AG20443 (cell line): ENCODE measurements at places on chromosomes 4 and X.

DNA sequence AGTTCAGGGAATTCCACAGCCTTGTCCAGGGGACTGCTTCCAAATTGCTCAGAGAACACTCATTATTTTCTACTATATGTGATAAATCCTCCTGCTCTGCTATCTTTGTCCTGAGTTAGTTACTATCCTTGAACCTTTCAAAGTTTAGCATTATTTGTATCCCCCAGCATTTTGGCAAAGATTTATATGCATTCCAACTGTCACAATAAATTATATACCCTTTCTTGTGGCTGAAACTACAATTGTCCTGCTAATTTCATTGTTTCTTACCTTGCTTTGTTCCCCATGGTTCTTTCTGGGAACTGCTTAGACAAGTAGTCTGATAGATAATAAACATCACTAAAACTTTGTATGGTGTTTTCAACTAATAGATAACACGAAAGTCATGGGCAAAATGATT is 40.5 kb downstream of the TECRL start:
- no peak for DNase-seq

DNA sequence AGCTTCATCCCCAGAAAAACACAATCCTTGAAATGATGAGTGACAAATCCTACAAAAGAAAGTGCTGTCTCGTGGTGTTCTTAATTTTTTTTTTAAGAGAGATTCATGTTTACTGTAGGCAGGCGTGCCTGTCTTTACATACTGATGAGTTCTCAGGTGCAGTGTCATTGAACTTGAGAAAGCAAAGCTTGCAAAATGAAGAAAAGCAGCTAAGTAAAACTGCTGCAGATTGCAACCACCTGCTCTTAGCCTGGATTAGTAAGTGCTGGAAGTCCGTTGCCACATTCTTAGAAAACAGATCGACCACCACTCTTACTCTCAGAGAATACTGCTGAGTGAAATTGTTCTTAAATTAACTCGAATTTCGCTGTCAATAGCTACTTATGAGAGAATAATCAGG is 854.6 kb downstream of the TRIML1 start:
- DNase-seq: no peak

GRCh38 chr4:40586034-40586433 is 43.6 kb downstream of the RBM47 start:
- DNase-seq: no peak

DNA sequence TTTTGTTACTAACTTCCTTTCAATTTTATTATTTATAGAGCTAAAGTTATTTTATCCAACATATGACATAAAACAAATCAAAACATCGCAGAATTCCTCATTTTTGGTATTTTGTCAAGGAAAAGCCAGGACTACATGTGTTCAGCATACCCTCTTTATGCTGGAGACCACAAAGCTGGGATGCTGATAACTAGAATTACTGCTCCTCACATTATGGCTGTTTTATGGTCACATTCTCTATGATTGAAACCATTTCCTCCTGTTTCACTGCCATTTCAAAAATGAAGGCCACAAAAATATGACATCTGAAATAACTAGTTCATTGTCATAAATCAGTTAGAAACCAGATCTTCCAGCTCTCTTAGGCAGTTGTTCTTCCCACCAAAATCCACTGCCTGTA is 41.7 kb downstream of the KLHL34 start:
- DNase-seq: no peak

- no peak for DNase-seq
These were observed 184.4 kb downstream of the PCDH7 start for GRCh38 chr4:30904588-30904987.

DNA sequence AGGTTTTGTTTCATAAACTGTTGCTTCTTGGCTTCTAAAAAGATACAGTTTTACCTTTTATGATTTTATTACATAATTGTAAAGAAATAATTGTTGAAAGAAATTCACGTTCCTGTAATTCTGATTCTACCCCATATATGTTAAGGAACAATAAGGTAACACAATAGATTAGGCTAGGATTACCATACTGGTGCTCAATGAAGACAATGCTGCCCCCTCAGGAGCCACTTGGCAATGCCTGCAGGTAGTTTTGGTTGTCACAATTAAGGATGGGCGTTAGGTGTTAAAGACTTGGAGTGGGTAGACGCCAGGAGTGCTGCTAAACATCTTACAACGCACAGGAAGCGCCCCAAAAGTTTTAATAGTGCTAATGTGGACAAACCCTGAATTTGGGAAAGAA is 133.2 kb downstream of the NLGN4X start:
- no peak for DNase-seq

DNA sequence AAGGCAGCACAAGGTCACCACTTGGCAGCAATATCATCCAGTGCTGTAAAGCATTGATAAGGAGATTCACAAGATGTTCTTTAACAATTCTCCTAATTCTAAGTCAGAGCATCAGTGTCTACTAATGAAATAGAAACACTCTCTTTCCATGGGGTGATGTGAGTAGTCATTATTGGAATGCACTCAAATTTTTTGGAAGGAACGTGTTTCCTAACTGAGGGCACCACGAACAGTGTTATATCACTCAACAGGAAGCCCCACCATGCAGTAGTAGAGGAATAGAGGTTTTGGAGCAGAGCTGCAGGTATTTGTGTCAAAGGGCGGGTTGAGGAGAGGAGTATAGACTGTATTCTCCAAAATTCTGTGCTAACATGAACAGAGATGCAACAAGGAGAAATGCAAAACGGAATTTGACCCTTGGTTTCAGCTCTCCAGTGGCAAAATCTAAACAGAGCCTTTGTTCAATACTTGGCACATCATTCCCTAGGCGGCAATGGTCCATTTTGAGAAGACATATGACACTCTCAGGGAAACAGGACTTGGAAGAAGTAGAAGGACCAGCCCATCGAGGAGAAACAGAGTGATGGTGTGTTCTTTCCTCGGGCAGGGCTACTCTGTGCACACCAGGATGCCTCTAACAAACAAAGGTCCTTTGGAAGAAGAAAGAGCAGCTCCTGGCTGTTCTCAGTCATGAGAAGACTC is 98.9 kb downstream of the CPEB2 start:
- DNase-seq: peak; percentile 55

- DNase-seq: no peak
These were observed 287.7 kb upstream of the MAD2L1 start for GRCh38 chr4:120354381-120354780.

DNA sequence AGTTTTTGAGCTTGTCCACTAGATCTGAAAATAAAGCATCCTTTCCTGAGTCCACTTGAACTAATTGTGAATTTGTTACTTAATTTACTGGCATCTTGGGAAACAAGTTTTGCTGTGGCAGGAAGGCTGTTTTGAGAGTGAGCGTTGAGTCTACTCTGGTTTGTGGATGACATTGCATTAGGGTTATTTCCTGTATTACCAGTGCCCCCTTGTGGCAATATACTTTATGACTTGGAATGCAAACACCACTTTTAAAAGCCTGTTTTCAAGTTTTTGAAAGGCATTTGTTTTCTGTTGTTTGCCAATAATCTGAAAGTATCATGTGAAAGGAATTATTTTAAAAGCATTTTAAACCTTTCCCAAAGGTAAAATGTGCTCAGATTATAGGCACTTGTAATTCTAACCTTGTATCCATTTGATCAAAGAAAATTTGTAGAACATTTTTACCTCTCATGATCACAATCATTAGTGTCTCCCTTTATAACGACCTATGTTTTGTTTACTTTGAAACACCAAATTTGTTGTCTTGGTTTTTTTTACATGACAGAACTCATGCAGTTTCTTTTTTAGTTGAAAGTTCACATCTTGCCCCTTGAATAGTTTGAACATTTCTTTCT is 18.0 kb upstream of the CYP2U1 start:
- peak; percentile 63 for DNase-seq

DNA sequence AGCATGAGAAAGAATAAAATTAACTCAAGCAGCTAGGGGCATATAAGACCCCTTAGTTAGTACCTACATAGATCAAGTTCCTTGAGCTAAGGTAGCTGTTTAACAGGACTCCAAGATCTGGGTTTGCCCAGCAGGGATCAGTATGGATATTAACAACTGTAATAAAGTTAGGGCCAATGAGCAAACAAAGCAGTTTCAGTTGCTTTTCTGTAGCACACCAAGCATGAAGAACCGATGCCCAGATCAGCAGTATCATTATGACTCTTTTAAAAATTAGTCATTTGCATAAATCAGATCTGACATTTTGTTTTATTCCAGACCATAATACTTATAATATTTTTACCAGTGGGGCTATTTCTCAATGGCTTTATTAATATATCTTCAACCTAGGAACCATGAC is 80.9 kb downstream of the C4orf33 start:
- DNase-seq: no peak

GRCh38 chrX:93695981-93696380 is 22.0 kb downstream of the FAM133A start:
- DNase-seq: no peak

GRCh38 chrX:55489314-55490009 is at the start of gene USP51:
USP51 (minus strand) TSS chrX:55489848; CDS start chrX:55488939, 909 bp downstream.
- peak; percentile 41 for DNase-seq

DNA sequence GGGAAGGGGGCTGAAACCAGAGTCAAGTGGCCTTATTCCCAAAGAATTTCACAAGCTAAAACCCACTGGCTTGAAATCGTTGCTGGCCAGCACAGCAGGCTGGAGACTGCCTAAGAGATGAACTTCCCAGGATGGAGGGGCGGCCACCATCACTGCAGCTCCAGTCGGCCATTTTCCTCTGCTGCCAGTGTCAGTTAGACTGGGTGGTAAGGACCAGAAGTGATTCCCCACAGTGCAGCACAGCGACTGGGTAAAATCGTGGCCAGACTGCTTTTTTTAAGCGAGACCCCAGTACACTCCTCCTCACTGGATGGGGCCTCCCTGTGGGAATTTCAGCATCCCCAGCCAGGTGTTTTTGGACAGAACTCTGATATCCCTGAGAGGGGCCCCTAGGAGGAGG is 428.0 kb downstream of the SPIN4 start:
- no peak for DNase-seq

DNA sequence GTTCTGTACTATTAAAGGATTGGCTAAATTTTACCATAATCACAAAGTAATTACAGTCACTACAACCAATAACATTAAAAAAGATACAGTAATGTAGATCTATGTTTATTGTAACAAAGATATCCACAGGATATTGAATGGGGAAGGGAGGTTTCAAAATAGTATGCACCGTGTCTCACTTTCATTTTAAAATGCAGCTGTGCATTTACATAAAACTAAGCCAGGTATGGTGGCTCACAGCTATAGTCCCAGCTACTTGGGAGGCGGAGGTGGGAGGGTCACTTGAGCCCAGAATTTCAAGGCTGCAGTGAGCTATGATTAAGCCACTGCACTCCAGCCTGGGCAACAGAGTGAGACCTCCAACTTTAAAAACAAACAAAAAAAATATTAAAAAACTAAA is 8.5 kb downstream of the SRP72 start:
- DNase-seq: no peak

DNA sequence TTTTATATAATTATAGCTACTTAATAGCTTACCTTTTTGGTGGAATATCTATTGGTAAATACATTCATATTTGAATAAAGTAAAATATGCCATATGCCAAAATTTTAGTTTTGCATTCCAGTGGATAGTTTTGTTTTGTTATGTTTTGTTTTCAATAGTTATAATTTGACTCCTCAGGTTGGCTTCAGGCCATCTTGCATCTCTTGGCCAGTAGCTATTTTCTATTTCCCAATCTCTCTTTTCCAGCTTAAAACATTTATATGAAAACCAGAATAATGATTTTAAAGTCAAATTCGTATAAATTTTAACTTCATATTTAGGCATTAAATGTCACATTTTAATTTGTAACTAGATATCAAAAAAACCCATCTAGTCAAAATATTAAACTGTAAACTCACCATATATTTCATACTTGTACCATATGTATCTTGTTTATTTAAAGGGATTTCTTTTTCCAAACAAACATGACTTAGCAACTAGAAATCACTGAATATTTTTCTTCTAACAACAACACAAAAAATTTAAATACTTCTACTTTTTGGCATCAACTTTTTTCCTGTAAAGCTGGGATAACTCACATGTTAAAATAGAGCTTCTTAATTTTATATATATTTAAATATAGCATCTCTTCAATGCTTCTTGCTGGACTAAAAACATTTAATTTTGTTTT is 1209.6 kb downstream of the PCDH7 start:
- DNase-seq: no peak

GRCh38 chr4:35461931-35462659 is 782.2 kb downstream of the ARAP2 start:
- DNase-seq: no peak

GRCh38 chr4:125642645-125643044 is 327.9 kb downstream of the FAT4 start:
- no peak for DNase-seq

GRCh38 chr4:68963374-68963773 is 11.8 kb upstream of the UGT2A3 start:
- no peak for DNase-seq

- no peak for DNase-seq
These were observed 34.4 kb downstream of the GLRA3 start for GRCh38 chr4:174794543-174795094.

DNA sequence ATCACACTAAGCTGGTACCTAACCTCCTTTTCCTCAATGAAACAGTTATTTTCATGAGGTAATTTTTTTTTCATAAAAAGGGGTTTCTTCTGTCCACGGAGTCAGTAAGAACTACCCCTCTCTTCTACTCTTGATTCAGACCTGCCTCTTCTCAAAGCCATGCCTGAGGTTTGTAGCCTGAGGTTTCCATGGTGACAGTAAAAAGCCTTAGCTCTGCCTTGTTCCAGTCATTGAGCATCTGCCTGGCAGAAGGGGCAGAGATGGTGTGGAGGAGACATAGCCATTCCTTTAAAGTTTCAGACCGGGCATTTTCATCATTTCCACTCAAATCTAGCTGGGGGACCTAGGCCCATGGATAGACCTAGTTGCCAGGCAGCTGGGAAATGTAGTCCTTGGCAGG is 135.5 kb downstream of the REPS2 start:
- no peak for DNase-seq

DNA sequence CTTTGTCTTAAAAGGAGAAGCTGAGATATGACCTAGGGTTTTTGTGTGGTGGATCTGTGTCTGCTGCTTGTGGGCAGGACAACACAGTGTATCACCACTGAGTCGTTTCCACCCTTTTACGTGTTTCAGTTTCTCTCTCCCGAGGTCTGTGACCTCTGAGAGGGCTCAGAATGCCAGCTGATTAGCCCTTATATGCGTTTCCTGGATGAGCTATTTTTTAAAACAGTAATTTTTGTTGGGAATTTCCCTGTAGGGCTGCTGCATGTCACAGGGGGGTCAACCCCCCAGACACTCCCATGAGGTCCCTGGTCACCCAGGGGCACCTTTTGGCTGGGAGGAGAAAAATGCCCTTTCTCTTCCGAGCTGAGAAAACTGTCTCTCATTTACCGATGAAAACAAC is 170.4 kb upstream of the CASK start:
- no peak for DNase-seq

DNA sequence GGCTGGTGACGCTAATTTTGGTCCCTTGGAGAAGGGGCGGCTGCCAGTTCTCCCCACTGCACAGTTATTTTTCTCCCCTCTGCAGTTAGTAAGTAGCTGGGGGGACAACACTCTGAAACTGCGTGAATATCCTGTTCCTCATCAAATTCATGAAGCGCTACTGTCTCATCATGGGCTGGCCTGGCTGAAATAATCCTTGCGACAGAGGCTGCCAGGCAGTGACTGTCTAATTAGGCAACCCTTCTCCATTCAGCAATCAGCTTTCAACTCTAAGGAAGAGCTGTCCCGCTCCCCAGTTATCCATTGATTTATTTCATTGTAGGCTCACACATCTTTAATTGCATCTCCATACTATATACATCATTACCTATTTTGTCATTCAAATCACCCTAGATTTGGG is 8.2 kb downstream of the SH3TC1 start:
- peak; percentile 49 for DNase-seq

GRCh38 chr4:956531-957230 is 16.7 kb downstream of the DGKQ start:
- no peak for DNase-seq
